AG08396 (cell line): ENCODE measurements at places on chromosomes 7 and 10.

GRCh38 chr7:5827755-5828154, 46.3 kb upstream of the RNF216 start:
- DNase-seq: no peak

DNA sequence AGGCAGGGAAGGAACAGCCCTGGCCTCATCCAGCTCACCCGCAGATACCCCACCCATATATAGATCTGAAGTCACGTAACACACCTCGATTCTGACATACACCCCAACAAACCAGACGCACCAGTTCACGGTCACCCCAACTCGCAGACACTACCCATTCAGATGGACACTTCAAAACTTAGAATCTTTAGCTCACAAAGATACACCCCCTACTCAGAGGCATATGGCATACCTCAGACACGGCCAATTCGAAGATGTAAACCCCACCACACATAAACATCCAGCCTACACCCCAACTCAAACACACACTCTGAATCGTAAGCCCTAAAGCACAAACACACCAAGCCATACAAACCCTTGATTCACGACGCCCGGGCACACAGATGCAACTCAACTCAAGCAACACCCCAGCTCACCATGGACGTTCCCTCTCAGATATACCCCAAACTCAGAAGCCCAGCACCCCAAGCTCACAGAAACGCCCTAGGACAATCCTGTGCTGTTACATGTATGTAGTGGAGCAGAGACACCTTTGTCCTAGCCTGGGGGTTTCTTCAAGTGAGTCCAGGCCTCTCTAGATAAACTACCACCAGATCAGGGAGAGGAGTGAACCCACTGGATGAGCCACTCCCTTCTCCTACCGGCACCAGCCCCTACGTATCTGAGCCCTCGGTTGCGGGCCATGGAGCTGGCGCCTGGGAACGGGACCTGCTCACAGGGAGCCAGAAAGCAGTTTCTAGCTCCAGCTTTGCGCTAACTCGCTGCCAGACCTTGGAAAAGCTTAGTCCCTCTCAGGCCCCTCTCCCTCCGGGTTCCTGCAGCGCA, 8.8 kb downstream of the PSD start:
- no peak for DNase-seq

GRCh38 chr7:42452356-42452755, 215.3 kb upstream of the GLI3 start:
- no peak for DNase-seq

DNA sequence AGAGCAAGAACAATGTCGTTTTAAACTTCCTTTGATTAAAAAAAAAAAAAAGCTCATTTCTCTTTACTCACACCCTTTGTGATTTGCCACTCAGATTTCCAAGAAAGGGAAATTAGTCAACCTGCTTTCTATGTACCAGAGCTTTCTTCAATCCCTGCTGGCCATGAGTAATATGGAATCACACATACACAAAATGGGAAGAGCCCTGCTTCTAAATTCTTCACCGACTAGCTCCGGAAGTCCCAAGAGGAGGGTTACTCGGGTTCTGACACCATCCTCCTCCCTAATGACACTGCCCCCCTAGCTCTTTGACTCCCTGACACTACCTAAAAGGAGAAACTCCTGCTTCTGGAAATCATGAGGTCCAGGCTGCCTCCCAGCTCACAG, 81.8 kb upstream of the SFMBT2 start:
- no peak for DNase-seq

DNA sequence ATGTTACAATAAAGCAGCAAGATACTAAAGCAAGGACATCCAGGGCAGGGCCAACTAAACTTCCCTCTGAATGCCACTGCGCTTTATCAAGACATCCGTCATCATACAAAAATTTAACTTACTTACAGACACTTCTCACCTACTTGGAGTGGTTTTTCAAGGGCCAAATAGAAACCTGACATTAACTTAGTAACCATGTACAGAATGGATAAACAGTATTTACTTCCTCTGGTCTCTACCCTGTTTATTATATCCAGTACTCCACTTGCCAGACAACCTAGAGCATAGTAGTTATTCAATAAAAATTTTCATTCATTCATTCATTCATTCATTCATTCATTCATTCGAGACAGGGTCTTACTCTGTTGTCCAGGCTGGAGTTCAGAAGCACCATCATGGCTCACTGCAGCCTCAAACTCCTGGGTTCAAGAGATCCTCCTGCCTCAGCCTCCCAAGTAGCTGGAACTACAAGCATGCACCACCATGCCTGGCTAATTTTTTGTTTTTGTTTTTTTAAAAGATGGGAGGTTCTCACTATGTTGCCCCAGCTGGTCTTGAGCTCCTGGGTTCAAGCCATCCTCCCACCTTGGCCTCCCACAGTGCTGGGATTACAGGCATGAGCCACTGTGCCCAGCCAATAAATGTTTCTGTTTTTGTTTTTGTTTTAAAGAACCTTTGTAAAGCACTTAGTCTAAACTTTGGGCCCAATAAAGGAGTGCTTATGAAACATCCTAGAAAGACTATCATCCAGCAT, 19.0 kb downstream of the SMURF1 start:
- no peak for DNase-seq

DNA sequence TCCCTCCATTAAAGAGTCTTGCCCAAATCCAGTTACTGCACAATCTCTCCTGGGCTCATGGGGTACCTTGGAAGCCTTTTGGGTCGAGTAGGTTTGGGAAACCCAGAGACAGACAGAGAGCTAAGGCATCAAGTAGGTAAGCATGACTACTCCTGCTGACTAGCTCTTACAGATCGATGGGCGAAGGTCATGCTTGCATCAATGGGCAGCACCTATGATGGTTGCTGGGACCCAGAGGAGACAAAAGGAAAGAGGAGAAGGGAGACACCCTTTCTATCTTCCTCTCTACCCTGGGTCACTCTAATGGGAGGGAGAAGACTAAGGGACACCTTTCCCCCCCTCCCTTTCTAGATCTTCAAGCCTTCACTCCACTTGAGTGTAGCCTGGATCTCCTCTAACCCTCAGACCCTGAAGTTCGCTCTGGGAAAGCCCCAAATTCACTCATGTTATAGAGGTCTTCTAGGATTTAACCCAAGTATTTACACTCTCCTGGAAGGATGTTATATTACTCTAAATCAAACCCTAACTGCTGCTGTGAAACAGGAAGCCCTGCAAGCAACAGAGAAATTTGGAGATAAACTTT, 31.6 kb upstream of the ZNF746 start:
- DNase-seq: no peak

GRCh38 chr7:40608321-40609075, 473.7 kb downstream of the SUGCT start:
- no peak for DNase-seq

- DNase-seq: no peak
Observed at GRCh38 chr7:107242267-107242666, 73.5 kb downstream of the HBP1 start.
